ENCODE measurements at places on chromosomes 1 and 21.

DNA sequence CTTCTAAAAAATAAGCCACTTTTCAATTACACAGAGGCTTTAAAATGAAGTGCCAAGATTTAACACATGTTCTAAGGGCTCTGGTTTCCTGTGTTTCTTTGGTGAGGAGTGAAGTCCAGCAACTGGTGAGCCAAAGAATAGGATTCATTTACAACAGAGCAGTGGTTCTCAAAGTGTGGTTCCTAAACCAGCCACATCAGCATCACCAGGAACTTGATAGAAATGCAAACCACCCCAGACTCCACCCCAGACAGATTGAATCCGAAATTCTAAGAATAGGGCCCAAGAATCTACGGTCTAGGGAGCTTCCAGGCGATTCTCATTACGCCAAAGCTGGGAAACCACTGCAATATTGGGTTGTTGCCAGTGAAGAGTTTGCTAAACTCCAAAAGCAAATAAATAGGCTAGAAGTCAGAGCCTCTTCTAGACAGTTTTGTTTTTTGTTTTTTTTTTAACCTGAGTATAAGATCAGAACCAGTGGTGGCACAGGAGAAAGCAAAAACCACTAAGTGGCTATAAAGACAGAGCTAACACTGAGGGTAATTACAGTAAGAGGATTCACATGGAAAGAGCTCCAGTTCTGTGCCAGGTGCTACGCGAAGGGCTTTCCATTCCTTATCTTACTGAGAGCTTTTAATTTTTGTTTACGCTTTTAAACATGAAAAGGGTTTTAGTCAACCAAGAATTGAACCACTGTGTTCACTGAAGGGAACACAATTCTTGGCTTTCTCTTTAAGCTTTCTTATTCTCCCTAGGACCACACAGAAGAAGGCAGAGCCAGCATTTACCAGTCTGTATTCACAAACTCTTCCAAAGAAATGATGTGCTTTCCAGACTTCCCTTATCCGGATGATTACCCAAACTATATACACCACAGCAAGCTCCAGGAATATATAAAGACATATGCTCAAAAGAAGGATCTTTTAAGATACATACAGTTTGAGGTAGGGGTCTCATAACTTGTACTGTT, 42.4 kb upstream of the FMO2 start:
- no peak for DNase-seq

- no peak for DNase-seq
These were observed 59.8 kb downstream of the KDM1A start for GRCh38 chr1:23079025-23079424.

DNA sequence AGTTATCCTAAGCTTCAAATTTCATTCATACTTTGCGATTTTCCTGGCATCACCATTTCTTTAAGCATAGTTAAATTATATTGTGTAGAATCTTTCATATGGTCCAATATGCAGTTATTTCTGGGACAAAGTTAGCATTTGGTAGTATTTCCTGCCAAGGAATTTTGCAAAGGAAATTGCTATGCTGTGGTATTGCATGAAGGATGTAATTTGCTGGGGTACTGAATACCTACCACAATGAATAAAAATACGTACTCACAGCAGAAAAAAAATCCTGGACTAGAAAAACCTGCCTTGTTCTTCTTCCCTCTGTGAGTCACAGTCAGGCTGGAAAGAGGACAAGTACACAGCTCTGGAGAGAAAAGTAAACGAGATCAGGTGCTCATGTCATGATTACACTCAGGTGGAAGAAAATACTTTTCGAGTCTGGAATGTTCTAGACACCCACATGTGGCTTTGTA, 241.2 kb downstream of the PTBP2 start:
- DNase-seq = no peak

- no peak for DNase-seq
These were observed 357.7 kb downstream of the PRDM2 start for GRCh38 chr1:14057640-14058039.

- no peak for DNase-seq
These were observed 39.0 kb upstream of the RWDD3 start for GRCh38 chr1:95195046-95195445.

DNA sequence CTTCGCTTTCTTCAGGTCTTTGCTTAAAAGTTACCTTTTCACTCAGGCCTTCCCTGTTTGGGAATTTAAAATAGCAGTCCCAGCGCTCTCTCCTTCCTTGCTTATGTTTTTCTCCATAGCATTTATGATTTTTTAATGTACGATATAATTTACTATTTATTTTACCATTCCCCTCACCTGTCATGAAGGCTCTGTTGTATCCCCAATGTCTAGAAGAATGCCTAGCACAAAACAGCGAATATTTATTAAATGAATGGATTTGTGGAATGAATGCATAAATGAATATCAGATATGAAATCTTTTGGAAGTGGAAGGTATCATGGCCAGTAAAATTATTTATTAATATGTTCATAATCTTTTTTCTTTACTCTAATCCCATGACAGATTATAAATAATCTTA, 402 bp upstream of the OSBPL9 start:
- DNase-seq = no peak

- DNase-seq = peak; percentile 33
These were observed 21.5 kb upstream of the TMEM222 start for GRCh38 chr1:27300341-27301051.

GRCh38 chr1:116514708-116515525, 55.9 kb downstream of the CD58 start:
- peak; percentile 54 for DNase-seq

- no peak for DNase-seq
These were observed 51.7 kb upstream of the PALMD start for GRCh38 chr1:99594205-99594604.

DNA sequence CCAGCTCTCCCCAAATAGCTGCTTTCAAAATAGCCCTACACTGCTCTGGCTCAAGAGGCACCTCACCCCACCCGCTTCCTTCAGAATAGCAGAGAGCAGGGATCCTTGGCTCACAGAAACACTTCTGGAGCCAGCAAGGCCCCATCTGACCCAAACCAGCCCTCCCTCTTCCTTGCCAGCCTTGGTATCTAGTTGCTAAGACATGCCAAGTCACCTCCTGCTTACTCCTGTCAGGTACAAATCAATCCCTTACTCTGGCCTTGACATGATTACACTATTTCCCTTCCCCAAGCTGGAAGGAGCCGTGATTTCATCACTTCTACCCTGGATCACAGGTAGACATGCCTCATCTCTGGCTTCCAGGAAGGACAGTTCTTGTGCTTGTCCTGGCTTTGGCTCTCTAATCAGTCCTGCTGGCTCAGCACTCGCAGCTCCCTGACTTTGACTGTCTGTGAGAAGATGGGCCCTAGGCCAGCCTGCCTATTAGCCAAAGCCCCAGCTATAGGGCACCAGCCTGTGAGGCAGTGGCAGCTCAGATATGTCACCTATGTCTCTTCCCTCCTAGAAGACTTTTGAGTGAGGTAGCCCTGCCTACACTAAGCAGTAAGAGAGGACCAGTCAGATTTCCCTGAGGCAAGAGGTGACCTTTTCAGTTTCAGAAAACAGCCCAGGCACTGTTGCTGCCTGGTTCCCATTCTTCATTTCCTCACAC, 8.9 kb upstream of the MUTYH start:
- DNase-seq = no peak

DNA sequence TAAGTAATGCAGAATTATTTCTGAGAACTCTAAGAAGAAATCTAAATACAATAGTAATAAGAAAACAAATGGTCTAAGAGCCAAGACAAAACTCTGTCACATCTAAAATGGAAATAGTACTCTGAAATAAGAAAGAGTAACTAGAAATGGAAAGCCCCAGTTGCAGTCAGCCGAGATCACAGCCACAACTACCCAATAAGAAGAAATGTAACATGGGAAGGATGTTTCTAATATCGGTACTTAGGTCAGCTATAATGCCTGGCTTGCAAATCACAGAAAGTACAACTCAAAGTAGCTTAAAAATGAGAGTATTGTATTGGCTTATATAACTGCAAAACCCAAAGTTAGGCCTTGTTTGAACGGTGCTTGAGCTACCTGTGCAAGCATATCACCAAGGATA, 58.6 kb upstream of the USP25 start:
- DNase-seq = no peak

DNA sequence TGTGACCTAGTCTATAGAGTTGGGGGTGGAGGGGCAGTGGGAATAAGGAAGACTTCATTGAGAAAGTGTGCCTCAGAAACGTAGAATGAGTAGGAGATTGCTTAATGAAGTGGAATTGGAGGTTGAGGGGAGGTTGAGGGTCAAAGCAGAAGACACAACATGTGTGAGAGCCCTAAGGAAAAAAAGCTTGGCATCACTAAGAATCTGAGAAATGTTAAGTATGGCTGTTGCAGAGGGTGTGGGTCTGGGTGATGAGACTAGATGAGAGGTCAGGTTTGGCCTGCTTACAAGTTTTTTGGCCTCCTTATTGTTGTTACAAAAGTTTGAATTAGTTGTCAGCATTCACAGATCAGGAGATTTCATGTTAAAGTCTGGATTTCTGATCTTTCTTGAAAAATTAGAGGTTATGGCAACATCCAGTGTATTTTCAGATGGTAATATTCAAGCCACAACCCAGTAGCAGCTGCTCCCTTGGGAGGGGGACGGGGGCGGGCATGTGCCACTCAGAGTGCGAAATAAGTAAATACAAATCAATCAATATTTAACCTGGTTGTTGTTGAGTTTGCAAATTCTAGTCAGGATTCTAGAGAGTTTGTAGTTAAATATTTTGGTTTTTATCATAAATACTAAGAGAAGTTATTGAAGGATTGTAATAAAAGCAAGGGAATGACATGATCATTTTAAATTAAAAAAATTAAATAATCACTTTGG, 4.3 kb downstream of the MAN1A2 start:
- DNase-seq = no peak

DNA sequence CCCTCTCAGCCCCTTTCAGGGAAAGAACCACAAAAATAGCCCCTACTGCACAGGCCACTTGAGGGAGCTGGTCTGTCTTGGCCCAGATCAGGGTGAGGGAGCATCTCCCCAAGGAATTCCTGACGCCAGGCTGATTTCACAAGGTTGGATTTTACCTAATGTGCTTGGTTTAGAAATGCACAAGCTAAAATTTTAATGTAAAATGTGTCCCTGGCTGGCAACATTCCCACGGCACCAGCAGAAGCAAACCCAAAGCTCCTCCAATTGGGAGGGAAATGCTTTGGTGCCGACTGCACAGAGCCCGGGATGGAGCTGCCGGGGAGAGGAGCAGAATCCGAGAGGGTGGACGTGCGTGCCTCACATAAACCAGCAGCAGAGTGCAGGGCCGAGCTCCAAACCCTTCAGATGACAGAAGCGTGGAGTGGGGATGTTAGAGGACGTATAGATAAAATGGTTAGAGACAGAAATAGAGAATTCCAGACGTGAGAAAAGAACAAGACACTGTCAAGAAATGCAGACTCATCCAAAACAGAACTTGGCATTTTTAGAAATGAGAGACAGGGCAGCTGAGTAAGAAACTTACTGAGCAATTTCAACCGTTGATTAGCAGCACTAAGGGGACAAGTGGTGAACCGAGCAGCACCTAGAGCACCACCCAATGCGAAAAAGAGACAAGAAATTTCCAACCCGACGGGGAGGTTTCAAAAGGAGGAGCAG, 41.6 kb upstream of the TMEM52 start:
- DNase-seq = no peak
